Right kidney (tissue), 9 donors: ENCODE measurements at places on chromosomes 4 and X.

DNA sequence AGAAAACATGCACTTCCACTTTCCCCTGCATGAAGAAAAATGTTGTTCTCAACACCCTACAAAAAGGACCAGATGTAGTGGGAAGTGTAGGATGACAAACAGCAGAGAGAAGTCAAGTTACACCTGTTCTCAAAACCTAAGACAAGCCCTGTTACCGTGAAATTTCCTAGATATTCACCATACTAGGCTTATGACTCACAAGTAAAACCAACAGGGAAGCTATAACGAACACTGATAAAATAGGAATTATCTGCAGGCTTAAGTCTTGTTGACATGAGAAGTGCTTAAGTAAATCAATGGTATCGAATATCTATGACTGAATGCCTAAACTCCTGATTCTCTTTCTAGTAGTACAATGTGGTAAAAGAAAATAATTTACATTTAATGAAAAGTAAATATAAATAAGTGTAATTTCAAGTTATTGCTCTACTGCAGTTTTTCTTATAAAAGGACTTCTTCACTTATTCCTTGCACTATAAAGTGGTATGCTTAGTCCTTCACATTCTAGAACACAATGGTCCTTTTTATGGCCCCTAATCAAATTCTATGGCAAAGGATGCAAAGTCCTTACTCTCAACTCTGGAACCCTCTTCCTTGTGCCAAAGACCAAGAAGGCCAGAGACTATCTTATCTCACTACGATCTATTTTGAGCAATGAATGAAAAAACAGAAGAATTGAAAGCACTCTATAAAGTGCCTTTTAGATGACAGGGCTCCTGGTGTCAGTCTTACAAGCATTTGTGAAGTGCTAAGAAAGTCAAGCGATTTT is 19.6 kb downstream of the AP1S2 start:
- DNase-seq, result no peak

- DNase-seq, result no peak
Measured at GRCh38 chrX:21528076-21528475, 130.1 kb downstream of the KLHL34 start.

DNA sequence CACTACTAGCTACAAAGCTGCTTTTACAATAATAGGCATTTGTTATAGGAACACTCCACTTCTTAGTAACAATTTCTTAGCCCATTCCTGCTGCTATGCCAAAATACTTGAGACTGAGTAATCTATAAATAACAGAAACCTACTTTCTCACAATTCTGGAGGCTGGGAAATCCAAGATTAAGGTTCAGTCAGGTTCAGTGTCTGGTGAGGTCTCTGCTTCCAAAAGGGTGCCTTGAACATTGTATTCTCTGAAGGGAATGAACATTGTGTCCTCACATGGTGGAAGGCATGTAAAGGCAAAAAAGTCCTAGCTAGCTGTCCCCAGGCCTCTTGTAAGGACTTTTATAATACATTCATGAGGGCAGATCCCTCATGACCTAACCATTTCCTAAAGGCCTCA is 7.0 kb downstream of the SLC9B1 start:
- DNase-seq, result no peak

DNA sequence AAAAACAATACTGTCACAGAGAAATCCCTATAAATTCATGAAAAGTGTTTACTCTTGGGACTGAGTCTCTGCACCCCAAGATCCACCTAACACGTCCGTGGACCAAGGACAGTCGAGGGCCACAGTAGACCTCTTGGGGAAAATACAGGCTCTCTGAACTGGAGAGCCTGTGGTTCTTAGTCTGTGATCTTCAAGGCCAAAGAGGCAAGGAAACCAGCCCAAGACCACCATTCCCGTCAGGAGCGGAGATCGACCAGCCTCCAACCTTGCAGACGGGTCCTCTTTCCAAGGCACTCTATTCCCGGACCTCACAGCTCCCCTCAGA is 1.6 kb upstream of the APBB2 start:
- DNase-seq, result no peak

DNA sequence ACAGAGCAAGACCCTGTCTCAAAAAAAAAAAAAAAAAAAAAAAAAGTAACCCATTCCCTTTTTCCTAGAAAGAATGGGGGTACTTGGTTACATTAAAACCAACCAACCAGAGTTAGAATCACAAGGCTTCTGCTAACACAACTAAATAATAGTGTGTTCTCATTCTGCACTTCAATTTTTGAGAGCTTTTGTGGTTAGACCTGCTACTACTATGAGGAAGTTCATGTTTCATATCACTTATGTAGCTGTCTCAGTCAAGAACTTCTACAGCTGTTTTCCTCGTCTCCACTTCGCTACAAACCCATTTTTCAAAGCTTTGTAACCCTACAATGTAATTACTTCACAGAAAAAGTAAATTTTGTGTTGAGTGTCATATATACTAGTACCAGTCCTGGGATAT is 58.3 kb downstream of the PDHA2 start:
- DNase-seq, result no peak

DNA sequence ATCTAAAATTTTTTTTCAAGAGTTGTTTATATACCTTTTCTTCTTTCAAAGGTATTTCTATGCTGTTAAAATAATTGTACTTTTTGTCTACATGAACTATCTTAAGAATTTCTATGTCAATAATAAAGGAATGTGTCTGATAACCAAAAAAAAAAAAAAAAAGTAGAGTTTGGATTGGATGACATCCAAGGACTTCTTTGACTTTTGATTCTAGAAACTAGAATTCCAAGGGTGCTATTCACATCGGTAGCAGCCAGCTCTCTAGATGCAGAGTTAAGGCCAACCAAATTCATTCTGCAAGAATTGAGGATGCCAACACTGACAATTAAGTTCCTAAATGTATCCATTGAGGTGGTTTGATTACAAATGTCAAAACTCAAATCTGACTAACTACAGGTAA is 42.0 kb upstream of the PRKG2 start:
- no peak for DNase-seq

DNA sequence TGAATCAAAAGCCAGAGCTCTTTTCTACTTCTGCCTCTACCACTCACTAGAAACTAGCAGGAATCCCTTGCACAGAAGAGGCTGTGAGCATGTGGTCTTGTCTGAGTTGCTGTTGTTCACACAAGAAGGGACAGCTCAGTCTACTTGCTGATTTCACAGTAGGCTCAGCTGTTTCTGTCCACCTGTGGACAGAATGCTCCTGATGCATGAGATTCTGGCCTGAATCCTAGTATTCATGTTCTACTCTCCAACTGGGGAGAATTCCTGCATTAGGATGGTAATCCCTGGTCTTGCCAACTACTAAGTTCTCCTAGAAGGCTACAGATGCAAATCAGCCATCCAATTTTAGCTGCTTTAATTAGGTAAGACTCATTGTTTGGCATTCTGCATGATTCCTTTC is 112.8 kb downstream of the PPA2 start:
- no peak for DNase-seq
